ENCODE measurements at places on chromosomes 3 and 15. TPM values are rescaled to one million over a fixed set of nuclear protein-coding genes. Genes with fewer than 3 reads are reported as not detected.

RPL4 gene
- 753 TPM for total RNA-seq

AMIGO3 gene
- total RNA-seq, result not detected

NMNAT3 gene
- 1.5 TPM for total RNA-seq

GNB4 gene
- 3.3 TPM for total RNA-seq

GRCh38 chr3:149085828-149086231 is 503 bp downstream of the HLTF start:
- DNase-seq, result no peak

- DNase-seq, result no peak
These were observed 586 bp downstream of the LRRK1 start for GRCh38 chr15:100919481-100920405.

- DNase-seq, result no peak
These were observed 511.9 kb downstream of the ZIC1 start for GRCh38 chr3:147921051-147921450.

DNA sequence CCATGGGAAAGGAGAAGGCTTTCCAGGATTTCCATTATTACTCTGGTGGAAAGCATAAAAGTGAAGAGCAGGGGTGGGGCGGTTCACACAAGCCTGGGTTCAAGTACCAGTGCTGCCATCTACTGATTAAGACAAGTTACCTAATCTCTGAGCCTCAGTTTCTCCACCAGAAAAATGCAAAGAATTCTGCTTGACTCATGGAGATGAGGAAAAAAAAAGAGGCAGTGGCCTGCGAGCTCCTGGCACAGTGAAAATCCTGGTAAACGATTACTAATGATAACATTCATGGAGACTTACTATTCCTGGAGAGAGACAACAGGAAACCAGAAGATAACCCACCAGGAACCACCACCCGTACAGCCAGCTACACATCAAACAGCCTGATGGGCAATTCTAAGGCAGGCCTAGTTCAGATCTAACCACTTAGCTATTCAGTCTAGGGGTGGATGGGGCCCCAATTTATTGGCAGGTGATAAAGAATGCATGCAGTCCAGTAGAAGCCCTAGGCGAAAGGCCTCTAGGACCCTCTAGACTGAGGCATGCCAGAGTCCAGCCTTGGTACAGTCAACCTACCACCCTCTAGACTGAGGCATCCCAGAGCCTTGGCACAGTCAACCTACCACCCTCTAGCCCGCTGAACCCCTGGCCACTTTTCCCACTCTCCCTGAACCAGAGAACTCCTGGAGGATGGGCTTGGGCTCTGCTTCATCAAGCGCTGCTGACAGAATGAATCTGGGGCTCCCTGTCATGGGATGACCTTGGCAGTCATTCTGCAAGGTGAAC is 2.5 kb downstream of the AMOTL2 start:
- DNase-seq, result no peak

- no peak for DNase-seq
These were observed 55.6 kb upstream of the TBC1D5 start for GRCh38 chr3:17798000-17798399.

- DNase-seq, result no peak
These were observed 349.7 kb upstream of the SUCLG2 start for GRCh38 chr3:68004091-68004490.

- DNase-seq, result no peak
These were observed 224.8 kb upstream of the BHLHE40 start for GRCh38 chr3:4754180-4755086.

DNA sequence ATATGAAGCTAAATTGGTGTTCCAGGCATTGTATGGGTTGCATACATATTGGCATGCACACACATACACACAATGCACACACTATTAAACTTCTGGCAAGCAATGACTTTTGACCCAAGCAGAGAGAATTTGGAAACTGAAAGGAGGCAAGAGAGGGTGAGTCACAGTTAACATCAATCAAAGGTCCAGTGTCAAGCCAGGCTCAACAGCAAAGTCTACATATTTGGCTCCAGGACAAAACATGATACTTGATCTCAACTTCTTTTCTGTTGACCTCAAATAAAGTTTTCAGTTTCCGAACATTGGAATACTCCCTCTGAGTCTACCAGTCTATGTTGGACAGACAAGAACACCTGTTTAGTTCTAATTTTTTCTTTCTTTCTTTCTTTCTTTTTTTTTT is 28.3 kb downstream of the IL12A start:
- no peak for DNase-seq
